ENCODE measurements at places on chromosomes 5 and 9.

GRCh38 chr9:107281922-107282667 is 984 bp upstream of the RAD23B start:
- DNase-seq = no peak

DNA sequence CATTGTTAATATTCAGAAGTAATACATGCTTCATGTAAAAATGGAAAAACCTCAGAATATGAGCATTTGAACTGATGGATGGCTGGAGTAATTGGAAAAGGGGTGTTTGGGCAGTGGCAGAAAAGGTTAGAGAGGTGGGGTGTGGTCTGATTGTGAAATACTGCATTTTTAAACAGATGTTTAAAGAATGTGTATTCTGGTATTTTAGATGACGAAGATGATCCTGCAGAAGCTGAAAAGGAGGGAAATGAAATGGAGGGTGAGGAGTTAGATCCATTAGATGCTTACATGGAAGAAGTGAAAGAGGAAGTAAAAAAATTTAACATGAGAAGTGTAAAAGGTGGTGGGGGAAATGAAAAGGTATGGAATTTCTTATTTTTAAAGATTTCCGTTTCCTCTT is 18.8 kb downstream of the DDX46 start:
- DNase-seq = no peak

- DNase-seq = no peak
Measured at GRCh38 chr9:35568196-35568595, 36.9 kb upstream of the TESK1 start.

DNA sequence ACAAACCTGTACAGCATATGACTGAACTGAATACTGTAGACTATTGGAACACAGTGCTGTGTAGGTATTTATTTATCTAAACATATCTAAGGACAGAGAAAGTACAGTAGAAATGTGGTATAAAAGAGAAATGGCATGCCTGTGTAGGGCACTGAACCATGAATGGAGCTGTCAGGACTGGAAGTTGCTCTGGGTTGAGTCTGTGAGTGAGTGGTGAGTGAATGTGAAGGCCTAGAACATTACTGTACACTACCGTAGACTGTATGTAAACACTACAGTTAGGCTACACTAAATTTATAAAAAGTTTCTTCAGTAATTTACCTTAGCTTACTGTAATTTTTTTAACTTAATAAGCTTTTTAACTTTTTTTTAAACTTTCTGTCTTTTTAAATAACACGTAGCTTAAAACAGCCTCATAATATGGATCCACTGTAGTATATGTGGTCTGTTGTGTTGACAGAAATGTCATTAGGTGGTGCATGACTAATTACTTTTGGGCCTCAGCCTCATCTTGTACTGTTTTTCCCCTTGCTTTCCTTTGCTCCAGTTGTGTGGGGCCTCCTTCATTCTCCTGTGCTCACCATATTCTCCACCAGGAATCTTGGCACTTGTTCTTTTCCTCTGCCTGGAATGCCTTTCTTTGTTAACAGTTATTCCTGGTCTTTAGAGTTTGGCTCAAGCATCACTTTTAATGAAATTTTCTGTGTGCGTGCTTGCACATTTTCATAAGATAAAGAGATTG is 8.8 kb downstream of the SPIN1 start:
- DNase-seq = peak; percentile 84

- DNase-seq = peak; percentile 66
Measured at GRCh38 chr5:125045646-125046045, 299.2 kb upstream of the ZNF608 start.

DNA sequence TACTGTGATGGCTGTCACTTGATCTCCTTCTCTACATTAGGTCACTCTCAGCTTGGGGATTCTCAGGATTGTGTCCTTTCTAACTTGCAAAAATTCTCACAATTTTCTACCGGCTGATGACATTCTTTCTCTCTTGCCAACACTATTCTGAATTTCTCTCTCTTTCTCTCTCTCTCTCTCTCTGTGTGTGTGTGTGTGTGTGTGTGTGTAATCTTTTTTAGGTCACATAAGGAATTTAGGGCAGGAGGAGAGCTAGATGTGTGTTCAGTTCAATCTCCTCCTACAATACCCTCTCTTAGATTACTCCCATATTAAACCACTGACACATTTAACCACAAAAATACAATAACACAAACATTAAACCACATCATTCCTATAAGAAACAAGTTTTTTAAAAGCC is 242.3 kb upstream of the NREP start:
- DNase-seq = peak; percentile 90

DNA sequence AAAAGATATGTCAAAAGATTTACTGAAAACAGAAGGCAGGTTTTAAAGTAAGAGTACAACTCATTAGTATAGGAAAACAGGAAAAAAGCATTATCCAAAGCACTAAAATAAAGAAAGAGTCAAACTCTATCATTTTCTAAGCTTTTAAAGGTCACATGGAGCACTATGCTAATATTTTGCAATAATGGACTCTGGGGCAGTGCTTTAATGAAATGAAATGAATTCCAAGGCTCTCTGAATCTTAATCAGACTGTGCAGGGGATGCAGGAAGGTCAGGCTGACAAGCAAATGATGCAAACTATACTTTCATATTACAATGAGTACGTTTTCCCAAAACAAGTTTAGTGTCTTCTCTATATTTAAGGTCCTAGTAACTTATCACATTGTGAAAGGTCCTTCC is 981.9 kb upstream of the DMAC1 start:
- DNase-seq = no peak

DNA sequence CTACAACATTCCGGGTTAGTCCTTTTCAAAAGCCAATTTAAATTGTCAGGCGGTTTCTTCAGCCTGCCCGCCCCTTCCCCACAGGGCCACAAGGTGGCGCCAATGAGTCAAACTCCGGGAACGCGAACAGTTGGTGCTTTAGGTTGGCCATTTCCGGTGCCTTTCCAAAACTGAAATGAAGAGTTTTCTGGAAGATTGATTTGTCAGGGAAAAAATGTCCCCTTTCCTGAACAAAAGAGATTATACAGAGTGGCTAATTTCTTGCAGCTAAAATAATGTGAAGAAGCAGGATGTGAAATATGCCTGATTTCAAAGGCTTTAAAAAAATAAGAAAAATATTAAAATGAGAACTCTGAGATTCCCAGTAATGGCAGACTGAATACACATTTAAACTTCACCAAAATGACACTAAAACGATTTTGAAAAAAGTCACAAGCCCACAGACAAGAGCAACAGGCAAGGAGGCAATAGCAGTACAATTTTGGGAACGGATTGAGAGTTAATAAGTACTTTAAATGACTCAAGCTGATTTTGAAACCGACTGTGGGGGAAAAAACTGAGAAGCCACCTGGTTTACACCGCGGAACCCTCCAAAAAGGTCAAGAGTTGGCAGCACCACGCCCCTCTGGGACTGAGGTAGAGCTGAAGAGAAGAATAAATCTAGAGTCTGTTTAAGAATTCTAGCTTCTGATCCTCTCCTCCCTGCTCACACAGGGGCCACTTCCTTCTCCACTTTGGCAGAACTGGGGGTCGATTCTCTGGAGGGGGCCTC is 45.7 kb downstream of the SLC46A2 start:
- DNase-seq = peak; percentile 65

- peak; percentile 76 for DNase-seq
Measured at GRCh38 chr9:16133556-16134227, 580.8 kb downstream of the CCDC171 start.

DNA sequence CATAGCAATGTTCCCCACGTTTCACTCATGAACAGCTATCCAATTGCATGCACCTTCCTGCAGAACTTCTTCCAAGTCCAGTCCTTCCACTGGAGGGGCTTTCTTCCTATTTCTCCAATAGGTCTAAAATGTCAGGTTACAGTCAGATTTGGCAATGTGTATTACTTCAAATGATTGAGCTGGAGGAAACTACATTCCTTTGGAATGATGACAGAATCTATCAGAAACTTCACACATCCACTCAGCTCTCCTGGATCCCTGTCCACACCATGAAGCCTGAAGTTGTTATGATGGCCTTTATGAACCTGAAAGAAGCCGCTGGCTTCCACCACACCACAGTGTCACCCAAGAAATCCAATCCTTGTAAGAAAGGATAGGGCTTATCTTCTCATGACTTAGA is 32.2 kb downstream of the FBXW2 start:
- no peak for DNase-seq

GRCh38 chr5:77937015-77937908 is 161.1 kb upstream of the TBCA start:
- DNase-seq = no peak

- DNase-seq = peak; percentile 87
Measured at GRCh38 chr5:42992088-42992879, 47.8 kb downstream of the ANXA2R start.

DNA sequence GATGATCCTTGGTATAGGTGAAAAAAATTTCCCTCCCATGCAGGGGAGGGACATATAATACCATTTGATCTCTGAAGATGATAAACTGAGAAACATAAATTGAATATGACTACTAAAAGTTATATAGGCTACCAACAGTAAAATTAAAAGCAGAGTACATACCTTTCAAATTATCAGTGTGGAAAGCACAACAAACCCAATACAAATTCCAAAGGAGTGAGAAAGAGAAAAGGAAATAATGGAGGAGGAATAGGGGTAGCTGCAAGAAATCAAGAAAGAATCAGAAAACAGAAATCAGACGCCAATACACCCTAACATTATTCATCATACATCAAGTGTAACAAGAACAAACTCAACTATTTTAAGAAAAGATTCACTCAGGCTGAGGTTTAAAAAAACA is 17.7 kb downstream of the GNAQ start:
- DNase-seq = peak; percentile 41

DNA sequence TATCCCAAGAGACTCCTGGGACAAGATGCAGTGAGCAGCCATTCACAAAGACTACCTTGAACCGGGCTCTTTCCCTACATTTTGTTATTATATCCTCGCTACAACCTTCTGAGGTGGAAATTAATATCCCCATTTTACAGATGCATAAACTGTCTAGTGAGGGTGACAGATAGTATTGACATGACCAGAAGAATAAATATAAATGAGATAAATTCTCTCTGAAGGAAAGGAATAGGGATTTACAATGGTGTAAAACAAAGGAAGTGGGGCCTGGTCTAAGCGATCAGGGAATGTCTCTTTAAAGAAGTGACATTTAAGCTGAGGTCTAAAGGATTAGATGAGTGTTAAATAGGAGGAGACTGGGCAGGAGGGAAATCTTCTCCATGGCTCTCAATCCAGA is 43.5 kb upstream of the KCNMB1 start:
- no peak for DNase-seq

GRCh38 chr5:177103523-177104253 is 17.0 kb downstream of the FGFR4 start:
- DNase-seq = no peak

- DNase-seq = peak; percentile 7
Measured at GRCh38 chr5:180026320-180026719, 45.2 kb downstream of the RNF130 start.

DNA sequence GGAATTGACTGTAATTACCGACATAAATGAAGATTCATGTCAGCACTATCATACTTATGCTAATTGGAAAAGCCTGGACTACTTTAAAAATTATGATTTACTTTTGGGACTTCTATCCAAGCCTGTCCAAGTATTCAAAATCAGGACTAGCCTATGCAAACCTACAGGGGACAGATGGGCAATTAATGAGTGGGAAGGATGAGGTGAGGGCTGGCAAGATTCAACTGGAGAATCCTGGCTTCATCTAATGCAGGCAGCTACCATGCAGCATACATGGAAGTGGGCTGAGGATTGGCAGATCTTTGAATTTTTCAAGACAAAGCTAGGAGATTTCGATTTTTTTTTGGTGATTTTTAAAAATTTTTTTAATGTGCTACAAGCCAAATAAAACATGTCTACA is 532.6 kb downstream of the CSNK1G3 start:
- DNase-seq = no peak

GRCh38 chr5:78696637-78697036 is 48.1 kb upstream of the LHFPL2 start:
- no peak for DNase-seq

- no peak for DNase-seq
Measured at GRCh38 chr9:33932078-33932807, 115.3 kb downstream of the UBE2R2 start.

DNA sequence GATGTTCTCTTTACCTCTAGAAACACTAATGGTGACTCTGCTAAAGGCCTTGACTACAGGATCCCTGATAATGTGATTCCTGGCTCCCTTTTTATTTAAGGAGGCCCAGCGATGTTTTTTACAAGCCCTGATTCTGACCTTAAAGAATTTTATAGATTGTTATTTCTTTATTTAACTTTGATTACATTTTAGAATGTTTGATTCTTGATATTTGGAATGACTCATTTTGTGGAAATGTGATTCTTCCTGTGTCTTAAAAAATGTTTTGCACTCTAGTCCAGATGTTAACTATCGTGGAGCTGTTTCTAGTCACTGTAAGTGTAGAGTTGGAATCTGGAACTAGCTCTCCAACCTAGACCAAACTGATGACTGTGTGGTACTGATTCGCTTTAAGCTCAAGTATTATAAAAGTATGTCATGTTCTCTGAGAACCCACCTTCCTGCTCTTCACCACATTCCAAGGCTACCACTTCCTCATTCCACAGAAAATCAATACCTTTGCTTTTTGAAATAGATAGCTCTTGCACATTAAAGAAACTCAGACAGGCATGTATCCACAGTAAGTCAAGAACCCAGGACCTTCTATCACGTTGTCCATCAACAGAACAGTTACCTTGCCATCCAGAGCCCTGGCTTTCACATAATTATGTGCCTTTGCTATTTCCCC is 65.2 kb downstream of the JMY start:
- peak; percentile 53 for DNase-seq

- no peak for DNase-seq
Measured at GRCh38 chr9:37715991-37716505, 37.6 kb upstream of the TRMT10B start.

- DNase-seq = no peak
Measured at GRCh38 chr5:109707531-109707930, 17.8 kb downstream of the MAN2A1 start.

DNA sequence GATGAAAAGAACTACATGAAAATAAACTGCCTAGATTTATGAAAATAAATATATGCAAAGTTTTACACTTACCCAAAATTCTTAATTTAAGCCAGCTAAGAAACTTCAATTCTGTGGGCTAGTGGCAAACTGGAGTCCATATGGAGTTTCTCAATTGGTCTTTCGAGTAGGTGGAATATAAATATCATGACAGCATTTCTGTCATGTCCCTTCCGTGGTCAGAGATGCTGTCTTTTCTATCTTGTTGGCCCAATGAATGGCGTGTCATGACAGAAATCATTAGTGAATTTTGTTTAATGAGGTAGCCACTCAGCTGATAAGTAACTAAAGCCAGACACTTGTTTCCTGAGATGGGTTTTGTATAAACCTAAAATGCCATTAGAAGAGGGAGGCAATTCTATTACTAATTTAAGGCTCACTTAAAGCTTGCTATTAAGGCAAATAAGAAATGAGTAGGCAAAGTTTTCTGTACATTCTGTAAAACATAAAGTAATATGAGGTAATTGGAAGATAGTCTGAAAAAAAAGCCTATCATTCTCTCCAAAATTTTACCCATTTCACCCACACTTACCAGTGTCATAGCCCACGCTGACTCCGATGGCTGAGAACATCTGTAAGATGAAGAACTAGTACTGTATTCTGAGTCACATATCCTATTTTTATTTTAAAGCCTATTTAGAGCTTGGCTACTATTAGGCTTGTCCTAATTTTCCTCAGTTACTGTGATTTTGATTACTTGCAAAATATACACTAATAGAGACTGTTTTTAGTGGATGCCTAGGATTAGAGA is 419.3 kb upstream of the MEF2C start:
- DNase-seq = no peak

- DNase-seq = peak; percentile 62
Measured at GRCh38 chr9:131590907-131591844, 45.9 kb downstream of the PRRT1B start.
